Cardiac muscle cell (in vitro differentiated cells and primary cell): ENCODE measurements at places on chromosomes 16 and 17.
A peak's percentile ranks its signal among the peaks of the same experiment; 100 is the strongest.

DNA sequence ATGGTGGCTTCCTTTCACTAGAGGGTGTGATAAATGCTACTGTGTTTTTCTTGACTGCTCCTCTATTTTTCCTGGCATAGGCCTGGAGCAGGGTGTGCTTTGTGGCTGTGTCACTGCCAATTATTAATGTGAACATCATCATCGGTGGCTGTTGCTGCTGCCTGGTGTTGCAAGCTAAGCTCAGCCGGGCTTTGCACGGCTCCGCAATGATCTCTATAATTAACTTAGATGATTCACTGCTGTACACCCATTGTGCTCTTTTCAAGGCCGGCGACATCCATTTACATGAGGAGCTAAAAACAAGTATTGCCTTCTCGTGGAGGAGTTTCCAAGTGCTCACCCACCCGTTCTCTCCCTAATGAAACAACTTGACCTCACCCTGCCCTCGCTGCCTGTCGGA lies 160.1 kb upstream of the IRX3 start:
- DNase-seq: peak; percentile 87

- no peak for DNase-seq
Observed at GRCh38 chr16:75326333-75326732, 74.9 kb upstream of the BCAR1 start.

- no peak for DNase-seq
Observed at GRCh38 chr17:75403131-75403530, 2.3 kb downstream of the GRB2 start.

DNA sequence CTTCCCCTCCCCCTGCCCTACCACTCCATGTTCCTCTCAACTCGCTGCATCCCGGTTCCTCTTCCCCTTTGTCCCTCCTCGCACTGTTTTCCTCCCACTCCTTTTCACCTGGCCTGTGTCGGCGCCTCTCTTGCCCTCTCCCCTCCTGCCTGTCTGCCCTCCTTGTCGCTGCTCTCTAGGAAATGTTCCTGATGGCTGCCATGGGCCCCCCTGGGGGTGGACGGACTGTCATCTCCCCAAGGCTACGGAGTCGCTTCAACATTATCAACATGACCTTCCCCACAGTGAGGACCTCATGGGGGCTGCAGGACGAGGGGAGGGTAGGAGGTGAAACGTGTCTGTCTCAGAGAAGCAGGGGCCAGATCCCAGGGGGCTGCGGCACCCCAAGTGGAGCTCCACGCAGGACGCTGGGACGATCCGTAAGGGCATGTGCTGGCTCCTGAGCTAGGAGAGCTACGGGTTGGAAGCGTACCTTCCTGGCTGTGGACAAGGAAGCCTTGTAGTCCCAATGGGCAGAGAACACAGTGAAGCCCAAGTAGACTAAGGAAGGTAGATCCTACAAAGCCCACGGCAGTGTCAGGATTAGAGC lies 39.8 kb upstream of the KDM6B start:
- DNase-seq: no peak

DNA sequence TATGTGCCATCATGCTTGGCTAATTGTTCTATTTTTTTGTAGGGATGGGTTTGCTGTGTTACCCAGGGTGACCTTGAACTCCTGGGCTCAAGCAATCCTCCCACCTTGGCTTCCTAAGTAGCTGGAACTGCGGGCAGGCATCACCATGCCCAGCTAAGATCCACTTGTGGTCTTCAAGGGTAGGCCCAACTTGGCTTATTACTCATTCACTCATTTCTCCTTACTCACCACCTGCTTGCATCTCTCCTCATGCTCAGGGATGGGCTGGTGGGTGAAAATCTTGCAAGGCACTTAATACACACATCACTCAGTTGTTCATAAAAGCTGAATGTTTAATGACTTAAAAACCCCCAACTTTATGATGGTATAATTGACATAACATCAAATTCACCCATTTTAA lies 207.8 kb downstream of the SHISA9 start:
- no peak for DNase-seq

DNA sequence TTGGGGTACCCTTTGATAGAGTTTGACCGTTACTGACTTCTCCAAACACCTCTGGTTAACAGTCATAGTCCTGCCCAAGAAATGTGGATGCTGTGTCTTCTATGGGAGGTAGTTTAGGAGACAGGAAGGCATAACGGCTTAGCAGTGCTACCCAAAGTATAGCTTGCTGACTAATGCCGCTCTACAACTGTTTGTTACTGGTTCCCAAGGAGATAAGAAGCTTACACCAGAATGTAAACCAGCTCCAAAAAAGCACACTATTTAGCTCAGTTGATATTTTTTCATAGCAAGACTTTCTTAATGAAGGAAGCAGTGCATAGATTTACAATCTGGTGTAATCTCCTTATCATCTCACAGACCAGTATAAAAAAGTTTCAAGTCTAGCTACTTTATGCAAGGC lies 95.7 kb downstream of the HS3ST3B1 start:
- DNase-seq: peak; percentile 28

DNA sequence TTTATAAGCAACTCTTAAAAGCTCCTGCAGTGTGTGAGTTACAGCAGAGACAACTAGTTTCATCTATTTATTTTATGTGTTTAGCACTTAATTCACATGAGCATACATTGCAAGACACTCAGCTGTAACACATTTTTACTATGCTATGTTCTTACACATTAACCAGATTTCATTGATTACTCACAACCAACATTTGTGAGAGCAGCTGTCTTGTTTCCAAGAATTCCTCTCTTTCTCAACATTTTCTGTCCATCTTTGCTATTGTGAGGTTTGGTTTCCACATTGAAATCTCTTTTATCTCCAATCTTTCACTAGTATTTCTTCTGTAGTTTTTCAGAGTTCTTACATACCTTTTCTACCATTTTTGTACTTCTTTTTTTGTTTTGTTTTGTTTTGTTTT lies 51.2 kb downstream of the COPRS start:
- no peak for DNase-seq

GRCh38 chr16:12529582-12529981 lies 274.1 kb downstream of the CPPED1 start:
- no peak for DNase-seq

DNA sequence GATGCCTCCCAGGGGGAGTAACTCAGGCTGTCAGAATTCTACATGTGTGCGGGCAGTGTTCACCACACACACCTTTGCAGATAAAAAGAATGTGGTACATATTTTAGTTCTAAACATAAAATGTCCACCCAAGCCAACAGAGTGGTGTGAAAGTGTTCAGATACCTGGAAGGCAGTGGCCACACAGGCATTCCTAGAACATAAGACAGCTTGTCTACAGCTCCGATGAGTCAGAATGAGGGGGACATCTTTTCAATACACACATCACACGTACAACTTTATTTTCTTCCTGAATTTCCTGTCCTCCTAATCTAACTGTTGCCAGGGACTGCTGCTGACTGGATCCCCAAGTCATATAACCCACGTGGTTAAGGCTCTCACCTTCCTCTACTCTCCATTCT lies 142.3 kb downstream of the ZFHX3 start:
- no peak for DNase-seq

DNA sequence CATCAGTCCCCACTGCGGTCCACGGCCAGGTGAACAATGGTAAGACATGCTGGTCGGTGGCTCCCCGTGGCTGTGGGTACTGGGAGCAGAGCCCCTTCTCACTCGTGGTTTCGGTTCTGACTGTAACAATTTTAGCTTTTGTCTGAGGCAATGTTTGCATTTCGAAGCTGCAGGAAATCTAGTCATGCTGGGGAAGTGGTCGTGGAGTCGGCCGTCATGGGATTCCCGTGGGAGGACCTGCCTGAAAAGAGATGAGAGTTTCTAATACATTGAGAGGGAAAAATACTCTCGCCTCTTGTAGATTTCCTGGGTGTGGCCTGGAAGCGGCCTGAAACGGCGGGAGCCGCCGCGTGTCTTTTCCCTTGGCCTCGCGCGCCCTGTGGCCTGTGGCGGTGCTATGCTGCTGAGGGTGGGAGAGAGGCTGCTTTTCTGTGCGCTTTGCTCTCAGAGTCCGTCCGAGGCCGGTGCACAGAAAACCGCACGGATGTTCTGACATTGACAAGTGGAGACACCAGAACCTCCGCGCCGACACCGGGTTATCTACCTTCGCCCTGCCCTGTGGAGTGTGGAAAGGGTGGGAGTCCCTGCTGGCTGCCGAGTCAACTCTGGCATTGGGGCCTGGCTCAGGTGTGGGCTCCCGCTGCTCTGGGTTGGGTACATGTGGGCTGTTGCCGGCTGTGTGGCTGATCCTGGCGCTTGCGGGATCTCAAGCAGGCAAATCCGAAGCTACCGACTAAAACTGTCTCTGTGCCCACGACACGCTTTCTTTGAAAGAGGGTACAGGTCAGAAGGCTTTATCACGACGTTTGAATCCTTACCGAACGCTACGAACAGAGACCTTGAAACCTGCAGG lies 60.8 kb downstream of the WDR45B start:
- no peak for DNase-seq

- no peak for DNase-seq
Observed at GRCh38 chr17:62824290-62825131, 16.4 kb upstream of the MARCHF10 start.

- no peak for DNase-seq
Observed at GRCh38 chr17:79028496-79029326, 4.7 kb downstream of the C1QTNF1 start.

DNA sequence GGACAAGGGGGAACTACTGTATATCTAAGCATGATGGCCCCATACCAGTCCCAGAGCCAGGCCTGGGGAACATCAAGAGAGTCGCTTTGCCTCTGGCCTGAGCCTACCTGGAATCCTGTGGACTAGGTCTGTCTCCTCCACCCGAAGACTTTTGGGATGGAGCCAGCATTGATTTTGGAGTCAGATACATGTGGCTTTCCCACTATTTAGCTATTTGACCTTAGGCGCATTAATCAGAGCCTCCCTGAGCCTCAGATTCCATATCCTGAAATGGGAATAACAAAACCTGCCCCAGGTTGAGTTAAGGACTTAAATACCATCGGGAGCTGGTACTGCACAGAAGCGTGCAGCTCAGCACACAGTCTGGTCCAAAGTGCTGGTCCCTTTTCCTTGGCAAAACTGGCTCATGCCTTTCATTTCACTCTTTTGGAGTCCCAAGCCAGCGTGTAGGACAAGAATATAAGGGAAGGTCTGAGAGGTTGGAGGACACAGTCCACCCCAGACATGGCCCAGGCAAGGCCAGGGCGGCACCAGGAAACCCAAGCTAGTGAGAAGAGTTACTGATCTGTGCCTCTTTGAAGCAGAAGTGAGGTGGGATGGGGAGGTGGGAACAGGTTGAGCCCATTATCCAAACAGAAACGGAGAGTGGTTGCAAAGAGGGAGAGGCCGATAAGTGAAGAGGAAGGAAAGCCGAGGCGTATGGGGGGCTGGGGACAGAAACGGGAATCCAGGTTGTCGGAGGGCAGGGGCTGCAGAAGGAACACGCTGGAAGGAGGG lies 986 bp downstream of the FA2H start:
- no peak for DNase-seq

DNA sequence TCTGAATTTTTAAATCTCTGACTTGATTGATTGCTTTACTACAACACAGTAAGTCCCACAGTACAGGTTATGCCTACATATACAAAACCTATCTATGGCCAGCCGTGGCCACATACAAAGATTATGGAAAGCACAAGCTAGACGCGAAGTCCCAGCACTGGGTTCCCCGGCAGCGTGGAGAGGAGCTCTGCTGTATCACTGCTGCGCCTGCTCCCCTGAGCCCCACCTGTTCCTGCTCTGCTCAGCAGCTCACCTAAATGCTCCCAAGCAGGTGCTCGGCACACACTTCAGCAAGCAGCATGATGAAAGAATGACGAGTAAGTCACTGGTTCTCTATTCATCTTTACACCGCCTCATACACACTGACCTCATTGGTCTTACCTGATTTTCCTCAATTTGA lies 20.6 kb downstream of the ZDHHC7 start:
- no peak for DNase-seq

GRCh38 chr17:30158896-30159625 lies 42.4 kb downstream of the NSRP1 start:
- DNase-seq: no peak

- peak; percentile 34 for DNase-seq
Observed at GRCh38 chr17:75959051-75959838, 18.4 kb upstream of the FBF1 start.

GRCh38 chr17:72025113-72025512 lies 95.7 kb upstream of the SOX9 start:
- DNase-seq: no peak

GRCh38 chr17:66787914-66788313 lies 47.0 kb upstream of the CACNG5 start:
- DNase-seq: no peak

- no peak for DNase-seq
Observed at GRCh38 chr16:66206363-66206762, 160.1 kb upstream of the CDH5 start.

DNA sequence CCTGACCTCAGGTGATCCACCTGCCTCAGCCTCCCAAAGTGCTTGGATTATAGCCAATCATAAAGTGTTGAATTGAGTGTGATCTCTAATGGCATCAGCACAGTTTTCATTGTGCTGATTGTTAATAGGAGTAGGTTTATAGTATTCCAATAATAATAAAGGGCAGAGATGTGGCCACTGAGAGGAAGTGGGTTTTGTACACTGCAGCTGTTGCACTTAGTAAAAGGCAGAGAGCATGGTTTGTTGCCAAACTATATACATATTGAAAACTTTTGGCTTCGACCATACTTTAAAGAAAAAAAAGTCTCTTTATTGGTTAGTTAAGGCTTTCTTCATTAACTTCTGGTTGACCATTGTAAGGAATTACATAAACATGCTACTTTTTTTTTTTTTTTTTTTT lies 185.9 kb downstream of the CDK5R1 start:
- no peak for DNase-seq

DNA sequence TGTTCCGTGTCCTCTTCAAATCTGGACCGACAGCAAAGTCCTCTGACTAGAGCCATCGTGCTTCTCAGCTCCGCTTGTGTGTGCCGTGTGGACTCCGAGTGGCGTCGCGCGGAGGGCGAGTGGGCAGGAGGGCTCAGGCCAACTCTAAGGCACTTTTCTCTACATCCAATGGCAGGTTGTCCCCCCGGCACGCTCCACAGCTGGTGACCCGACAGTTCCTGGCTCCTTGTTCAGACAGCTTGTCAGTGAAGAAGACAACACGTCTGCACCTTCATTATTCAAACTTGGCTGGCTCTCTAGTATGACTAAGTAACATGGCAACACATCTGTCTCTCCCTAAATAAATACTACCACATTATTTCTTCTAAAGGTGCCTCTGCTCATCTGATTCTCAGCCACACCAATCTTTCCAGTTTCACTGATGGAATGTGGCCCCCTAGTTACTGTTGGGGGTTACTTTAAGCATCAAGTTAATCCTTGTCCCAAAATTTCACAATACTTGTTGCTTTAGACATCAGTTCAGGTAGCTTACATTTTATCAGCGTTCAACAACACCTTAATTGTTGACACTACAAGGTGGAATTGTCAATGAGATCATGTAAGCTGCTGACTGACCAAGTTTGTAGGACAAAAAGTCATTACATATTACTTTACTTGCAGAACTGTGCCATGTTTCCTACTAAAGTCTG lies 15.4 kb downstream of the COG1 start:
- no peak for DNase-seq
